NCI-H187 treated with DMSO at 0.1 percent for 48 hours (cell line): ENCODE measurements at places on chromosomes 7 and 10.

GRCh38 chr7:111740942-111741341 lies 178.7 kb upstream of the IMMP2L start:
- DNase-seq, result no peak

DNA sequence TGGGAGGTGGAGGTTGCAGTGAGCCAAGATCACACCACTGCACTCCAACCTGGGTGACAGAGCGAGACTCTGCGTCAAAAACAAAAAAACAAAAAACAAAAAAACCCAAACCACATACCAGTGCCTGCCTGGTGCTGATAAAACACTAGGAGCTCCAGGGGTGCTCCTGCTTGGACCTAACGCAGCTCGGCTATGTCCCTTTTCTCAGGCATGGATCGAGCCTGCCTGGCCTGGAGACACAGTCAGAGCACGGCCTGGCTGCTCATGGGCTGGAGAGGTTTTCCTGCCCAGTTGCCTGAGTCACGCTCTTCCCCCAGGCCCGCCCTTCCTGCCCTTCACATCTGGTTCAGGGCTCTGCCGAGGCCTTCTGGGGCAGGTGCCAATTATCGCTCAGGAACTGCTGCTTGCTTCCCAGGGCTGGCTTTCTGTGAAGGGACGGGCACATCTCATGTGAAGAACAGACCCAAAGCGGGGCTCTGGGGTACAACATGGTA lies 12.6 kb upstream of the NPFFR1 start:
- no peak for DNase-seq

GRCh38 chr7:35474100-35474499 lies 220.2 kb upstream of the TBX20 start:
- DNase-seq, result no peak

GRCh38 chr7:23114896-23115295 lies 9.3 kb downstream of the KLHL7 start:
- DNase-seq, result no peak

GRCh38 chr10:844552-844951 lies 87.0 kb downstream of the LARP4B start:
- no peak for DNase-seq

GRCh38 chr7:65463184-65463583 lies 89.5 kb downstream of the ZNF92 start:
- no peak for DNase-seq

DNA sequence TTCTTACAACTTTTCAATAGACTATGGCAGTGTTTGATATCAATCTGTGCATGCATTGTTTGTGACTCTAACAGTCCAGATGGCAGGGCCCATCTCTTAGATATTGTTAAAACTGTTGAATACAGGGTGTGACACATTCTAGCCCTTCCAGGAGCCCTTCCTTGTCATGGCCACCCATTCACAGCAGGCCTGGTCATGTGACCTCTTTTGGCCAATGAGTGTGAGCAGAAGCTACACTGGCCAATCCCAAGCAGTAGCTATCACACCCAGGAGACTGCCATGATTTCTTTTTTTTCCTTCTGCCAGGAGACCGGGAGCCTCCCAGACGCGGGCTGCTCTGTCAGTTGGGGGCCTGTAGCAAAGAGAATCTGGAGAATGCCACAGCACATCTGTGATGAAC lies 655.4 kb upstream of the MKI67 start:
- DNase-seq, result no peak
